ENCODE measurements at places on chromosomes 16 and 17. TPM values are rescaled to one million over a fixed set of nuclear protein-coding genes. Genes with fewer than 3 reads are reported as not detected.

The FN3K gene
- 5.4 TPM for total RNA-seq

The QPRT gene
- under 0.01 TPM for total RNA-seq

The MYO15A gene
- total RNA-seq, result not detected

The GPR142 gene
- total RNA-seq, result not detected

The WNT9B gene
- not detected for total RNA-seq
